ENCODE measurements at places on chromosomes 3 and 15.

DNA sequence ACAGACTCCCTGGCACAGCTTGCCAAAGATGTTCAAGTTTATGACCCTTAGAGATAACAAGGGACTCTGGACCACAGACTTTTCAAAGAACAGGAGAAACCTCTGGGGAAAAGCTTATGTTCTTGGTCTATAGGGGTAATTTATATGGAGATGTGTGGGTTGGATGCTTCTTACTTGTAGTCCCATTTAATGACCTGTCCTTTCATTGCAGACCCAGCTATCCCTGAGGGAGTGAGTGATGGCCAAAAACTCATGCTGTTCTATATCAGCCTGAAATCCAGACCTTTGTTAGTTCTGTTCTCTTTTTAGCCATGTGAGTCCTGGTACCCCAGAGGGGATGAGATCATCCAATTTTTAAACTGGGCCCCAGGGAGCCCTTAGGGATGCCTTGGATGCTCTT, 43.7 kb upstream of the MRPL3 start:
- no peak for DNase-seq

DNA sequence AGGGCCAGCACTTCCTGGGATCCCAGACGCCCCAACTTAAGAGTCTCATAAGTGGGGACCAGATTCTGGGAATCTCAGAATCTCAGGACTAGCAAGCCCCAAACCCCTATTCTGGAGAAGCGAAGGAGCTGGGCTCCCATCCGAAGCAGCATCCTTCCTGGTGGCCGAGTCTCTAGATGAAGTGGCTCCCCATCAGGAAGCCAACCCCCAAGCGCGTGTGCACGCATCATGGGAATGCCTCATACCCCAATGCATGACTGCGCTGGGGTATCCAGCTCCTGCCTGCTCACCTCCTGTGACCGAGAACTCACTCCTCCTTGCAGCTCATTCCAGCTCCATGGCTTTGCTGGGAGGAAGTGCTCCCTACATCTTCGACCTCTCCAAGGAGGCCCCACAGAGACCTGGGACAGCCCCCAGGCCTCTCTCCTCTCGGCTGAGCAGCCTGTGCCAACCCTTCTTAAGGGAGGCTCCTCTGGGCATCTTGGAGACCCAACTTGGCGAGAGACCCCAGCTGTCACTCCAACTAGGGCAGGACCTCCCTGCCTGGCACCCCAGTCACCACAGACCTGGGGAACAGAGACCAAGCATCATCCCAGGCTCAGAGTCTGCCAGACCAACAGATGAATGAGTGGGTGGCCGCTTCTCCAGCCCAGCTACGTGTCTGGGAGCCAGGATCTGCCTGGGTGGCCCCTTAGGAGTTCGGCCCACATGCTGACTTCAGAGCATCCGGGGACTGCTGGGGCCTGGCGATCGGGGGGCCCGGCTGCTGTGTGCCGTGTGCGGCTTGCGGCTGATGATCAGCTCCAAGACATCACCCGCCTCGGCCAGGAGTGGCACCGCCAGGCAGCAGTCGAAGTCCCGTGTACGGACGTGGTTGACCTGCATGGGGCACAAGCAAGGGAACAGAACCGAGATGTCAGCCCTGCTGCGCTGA, 46.9 kb downstream of the GRIP2 start:
- no peak for DNase-seq

DNA sequence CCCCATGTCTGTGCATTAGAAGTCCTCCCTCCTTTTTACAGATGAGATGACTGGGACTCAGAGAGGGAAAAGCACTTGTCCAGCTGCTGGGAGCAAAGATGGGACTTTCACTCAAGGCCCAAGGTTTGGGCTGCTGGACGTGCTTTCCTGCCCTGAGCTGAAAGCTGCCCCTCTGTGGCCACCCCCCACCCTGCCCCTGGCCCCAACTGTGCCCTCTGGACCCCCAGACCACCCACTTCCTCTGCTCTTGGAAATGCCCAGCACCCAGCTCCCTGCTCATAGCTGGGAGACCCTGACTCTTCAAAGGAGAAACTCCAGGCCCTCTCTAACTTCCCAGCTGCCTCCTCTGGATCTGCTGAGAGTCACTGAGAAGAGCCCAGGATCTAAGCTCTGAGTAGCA, 20.7 kb downstream of the GRIP2 start:
- DNase-seq, result no peak

- no peak for DNase-seq
Measured at GRCh38 chr3:182802413-182803390, 9.4 kb downstream of the ATP11B start.

DNA sequence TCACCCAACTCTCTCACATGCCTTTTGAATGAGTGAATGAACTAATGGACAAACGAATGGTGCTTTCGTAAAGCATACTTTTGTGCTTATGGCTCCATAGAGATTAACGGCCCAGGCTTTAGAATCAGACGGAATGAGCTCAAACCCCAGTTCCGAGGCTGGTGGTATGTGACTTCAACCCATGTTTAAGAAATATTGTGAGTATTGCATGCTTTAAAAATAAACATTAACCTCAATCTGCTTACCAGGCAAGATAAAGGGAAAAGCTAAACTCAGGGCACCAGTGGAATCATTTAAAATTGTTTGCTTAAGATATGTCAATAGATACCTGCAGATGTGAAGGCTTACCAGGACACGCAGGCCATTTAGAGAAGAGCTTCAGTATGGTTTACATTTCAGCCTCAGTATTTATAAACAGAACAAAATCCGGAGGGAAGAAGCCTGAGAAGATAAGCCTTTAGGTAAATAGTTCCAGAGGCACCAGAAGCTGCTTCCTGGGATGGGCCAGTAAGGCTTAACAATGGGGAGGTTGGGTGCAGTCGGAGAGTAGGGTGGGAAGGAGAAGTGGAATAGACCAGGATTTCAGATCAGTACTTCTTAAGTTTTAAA, 186.4 kb downstream of the ADAMTS9 start:
- DNase-seq, result peak; percentile 21

- peak; percentile 62 for DNase-seq
Measured at GRCh38 chr3:106813742-106814141, 563.5 kb upstream of the CCDC54 start.

GRCh38 chr15:75981149-75981815, 30.9 kb downstream of the NRG4 start:
- DNase-seq, result no peak

DNA sequence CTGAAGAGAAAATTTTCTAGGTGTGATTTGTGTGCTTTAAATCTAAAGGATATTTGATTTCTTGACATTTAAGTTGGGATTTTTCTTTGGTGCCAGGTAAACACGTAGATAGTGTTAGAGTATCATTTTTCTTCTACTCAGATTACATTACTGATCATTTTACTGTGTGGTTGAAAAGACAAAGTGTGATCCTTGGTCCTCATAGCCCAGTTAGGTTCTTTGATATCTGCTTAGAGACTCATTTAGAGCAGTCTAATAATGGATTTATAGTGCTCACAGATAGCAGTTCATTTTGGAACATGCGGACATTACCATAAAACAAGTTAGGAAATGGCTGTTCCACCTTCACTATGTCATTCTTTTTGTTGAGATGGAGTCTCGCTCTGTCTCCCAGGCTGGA, 12.4 kb downstream of the ARL8B start:
- DNase-seq, result no peak

DNA sequence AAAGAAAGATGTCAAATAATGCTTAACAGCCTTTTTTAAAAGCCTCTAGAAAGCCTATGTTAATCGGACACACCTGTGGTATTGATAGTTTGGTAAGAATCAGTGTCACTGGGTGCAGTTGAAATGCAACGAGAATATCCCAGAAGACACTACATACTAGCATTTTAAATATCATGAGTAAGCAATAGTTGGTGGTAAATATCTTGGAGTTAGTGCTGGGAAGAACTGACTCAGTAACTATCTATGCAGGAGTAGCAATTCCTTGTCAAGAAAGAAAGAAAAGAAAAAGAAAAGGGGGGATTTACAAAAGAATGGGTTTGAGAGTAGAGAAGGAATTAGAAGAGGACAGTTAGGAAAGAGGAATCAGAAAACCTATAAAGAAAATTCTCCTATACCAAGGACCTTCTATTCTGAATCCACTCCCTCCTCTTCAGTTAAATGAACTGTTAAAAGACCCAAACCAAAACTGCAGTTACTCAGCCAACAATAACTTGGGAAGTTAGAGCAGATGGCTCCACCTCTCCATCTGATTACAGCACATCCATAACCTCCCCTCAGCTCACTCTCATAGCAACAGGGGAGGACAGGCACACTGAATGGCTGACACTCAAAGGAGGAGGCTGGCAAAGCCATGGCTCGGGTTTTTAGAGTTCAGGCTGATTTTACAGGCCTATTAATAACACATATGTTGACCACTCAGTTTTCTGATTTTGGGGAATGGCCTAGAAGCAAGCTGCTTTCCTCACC, 207.6 kb upstream of the MDFIC2 start:
- peak; percentile 61 for DNase-seq

- DNase-seq, result no peak
Measured at GRCh38 chr3:170690661-170690981, 104.7 kb upstream of the SLC7A14 start.

DNA sequence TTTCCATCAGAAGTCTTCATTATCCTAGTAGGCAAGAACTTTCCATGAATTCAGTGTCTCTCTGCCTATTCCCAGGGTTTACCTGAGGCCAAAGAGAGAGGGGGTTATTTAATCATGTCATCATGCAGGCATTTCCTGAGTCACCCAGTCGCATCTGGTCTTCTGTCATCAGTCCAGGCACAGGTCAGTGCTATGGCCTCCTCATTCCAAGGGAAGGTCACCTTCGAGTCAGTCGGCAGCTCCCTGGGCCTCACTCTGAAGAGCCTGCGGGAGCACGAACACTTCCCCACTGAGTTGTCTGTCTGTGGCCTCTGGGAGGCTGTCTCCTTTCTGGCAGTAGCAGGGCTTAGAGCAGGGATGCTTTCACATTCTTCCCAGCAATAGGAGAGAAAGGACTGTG, 26.2 kb upstream of the LRTM1 start:
- DNase-seq, result peak; percentile 92

GRCh38 chr15:82139823-82140268, 94.0 kb upstream of the MEX3B start:
- peak; percentile 74 for DNase-seq

- DNase-seq, result no peak
Measured at GRCh38 chr3:46710229-46710628, 7.4 kb downstream of the PRSS50 start.

DNA sequence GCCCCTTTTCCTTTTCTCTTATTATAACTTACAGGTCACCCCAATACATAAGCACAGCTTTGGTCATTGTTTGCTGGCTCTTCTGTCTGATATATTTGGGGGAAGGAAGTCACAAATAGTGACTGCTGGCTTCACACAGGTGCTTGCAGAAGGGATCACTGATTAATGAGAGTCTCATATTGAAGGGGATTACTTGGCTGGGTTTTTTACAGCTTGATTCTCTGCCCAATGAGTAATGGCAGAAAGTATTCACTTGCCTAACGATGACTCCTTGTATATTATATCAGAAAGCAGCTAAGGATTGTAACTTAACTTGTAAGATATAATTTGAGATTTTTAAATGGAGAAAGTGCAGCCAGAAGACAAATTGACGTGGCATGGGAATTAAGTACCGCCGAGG, 119.3 kb upstream of the PFN2 start:
- DNase-seq, result peak; percentile 74

DNA sequence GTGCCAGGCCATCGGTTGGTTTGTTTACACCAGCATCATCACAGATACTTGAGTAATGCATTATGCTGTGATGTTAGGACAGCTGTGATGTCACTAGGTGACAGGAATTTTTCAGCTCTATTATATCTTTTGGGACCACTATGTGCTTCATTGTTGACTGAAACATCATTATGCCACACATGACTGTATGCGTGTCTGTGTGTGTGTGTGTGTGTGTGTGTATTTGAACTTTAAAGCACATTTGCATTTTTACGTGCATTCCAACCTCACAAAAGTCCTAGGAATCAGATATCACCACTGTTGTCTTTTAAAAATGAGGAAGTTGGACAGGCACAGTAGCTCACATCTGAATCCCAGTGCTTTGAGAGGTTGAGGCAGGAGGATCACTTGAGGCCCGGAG, 223.0 kb downstream of the TBL1XR1 start:
- DNase-seq, result no peak

DNA sequence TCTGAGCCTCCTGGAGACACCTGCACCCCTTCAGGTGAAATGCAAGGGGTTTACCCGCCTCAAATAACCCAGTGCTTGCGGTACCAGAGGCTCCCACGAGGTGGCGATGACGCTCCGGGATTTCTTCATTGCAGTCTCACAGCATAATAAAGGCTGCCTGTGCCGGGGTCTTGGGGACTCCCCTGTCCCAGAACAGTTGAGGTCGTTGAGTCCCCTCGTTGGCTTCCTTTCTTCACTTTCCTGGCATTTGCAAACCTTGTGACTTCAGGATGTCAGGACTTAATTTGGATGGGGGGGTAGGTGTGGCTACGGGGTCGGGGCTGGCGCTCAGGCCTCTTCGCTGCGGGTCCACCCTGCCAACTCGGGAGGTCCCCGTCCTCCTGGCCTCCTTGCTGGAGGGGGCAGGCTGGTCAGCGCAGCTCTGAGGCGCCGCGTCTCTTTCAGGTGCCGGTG, 1.3 kb downstream of the GNAT1 start:
- DNase-seq, result peak; percentile 49

DNA sequence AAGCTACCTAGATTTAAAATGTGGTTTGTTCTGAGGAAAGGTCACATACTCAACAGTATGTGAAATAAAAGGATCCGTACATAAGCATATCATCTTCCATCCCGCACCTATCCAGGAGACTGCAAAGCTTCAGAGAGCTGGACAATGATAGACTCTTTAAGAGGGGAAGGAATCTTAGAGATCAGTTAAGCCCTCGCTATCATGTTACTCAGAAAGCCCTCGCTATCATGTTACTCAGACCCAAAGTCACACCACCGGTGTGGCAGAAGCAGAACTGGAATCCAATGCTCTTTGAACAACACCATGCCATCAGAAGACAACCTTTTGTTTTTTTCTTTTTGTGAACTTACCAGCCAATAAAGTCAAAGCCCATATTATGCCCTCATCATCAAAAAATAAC, 5.8 kb downstream of the ANO10 start:
- DNase-seq, result no peak

- DNase-seq, result no peak
Measured at GRCh38 chr3:129106866-129107565, 14.6 kb downstream of the RAB43 start.

- peak; percentile 45 for DNase-seq
Measured at GRCh38 chr3:160343132-160343531, 55.9 kb downstream of the IFT80 start.

- no peak for DNase-seq
Measured at GRCh38 chr3:63192248-63192647, 85.9 kb upstream of the SYNPR start.

GRCh38 chr3:146680617-146681016, 75.5 kb upstream of the PLSCR5 start:
- DNase-seq, result no peak

Measured in fibroblast of upper back skin (primary cell).